ENCODE measurements at places on chromosomes 4 and X.
A peak's percentile ranks its signal among the peaks of the same experiment; 100 is the strongest.

DNA sequence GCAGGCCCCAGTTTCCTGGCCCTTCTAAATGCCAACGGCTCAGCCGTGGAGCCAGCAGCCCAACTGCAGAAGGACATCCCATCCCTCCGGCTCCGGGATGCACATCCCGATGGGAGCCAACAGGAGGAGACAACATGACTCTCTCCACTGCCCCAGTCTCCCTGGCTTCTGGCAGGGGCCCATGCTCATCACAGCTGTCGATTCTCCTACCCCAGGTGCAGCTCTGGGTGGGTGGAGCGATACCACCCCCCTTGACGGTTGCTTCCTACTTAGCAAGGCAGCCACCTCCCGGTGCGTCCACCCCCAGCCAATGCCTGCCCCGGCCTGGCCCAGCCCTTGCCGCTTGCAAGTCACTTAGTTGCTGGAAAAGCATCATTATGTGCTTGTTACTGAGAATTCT, 19.5 kb downstream of the ZNF275 start:
- no peak for DNase-seq

DNA sequence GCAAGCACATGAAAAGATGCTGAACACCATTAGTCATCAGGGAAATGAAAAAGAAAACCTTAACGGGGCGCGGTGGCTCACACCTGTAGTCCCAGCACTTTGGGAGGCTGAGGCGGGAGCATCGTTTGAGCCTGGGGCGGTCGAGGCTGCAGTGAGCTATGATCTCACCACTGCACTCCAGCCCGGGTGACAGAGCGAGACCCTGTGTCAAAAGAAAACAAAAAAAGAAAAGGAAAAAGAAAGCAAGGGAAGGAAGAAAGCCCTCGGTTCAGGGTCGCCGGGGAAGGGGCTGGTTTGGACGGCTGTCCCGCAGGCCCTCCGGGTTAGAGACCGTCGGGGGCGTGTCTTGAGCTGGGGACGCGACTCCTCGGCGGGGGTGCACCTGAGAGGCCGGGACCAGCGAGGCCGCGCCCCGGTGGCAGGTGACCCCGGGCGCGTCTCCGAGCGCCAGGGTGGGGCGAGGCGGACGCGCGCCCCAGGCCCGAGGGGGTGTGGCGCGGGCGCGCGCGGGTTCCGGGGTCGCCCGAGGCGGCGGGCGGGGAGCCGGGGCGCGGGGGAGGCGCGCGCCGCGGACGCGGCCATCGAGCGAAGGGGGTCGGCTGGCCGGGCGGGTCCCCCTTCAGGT, 478 bp upstream of the PLXNA3 start:
- peak; percentile 33 for DNase-seq

GRCh38 chrX:115630204-115630603, 69.2 kb downstream of the PLS3 start:
- no peak for DNase-seq

- DNase-seq: no peak
Observed at GRCh38 chrX:24963823-24964222, 51.9 kb downstream of the ARX start.

DNA sequence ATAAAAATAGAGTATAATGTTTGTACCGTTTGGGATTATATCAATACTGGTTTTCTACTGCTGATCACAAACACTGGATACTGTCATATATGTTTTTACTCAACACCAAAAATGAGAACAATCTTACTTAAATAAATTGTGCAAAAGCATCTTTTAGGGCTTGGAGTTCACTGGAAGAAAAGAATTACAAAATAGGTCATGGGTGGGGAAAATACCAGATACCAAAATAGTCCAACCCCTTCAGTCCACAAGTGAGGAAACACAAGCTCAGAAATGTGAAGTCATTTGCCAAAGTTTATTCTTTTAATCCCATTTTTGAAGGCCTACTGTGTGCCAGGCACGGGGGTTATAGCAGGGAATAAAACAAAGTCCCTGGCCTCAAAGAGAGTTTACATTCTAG, 64.4 kb downstream of the ADGRG2 start:
- no peak for DNase-seq

DNA sequence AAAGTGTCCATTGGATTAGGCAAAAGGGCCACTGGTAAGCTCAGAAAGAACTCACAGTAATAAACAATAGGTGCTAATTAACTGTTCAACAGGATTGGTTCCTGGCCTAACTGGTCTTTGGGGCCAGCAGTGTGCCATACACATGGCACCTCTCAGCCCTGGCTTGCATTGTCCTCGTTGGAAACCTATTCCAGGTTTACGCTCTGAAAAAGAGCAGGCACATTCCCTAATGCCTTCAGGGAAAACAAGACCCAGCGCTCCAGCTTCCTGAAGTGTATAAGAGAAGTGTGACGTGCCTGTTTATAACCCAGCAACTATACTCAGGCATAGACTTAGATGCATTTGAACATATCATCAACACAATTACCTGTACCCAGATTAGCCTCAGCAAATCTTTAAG, 51.9 kb upstream of the RBM47 start:
- DNase-seq: no peak

GRCh38 chrX:54944816-54945215, 24.2 kb downstream of the TRO start:
- no peak for DNase-seq

- DNase-seq: no peak
Observed at GRCh38 chr4:12137575-12137974, 708.9 kb upstream of the HS3ST1 start.

GRCh38 chr4:42806303-42806835, 86.1 kb upstream of the GRXCR1 start:
- DNase-seq: no peak

GRCh38 chrX:124910611-124911010, 409.1 kb upstream of the TEX13C start:
- no peak for DNase-seq

DNA sequence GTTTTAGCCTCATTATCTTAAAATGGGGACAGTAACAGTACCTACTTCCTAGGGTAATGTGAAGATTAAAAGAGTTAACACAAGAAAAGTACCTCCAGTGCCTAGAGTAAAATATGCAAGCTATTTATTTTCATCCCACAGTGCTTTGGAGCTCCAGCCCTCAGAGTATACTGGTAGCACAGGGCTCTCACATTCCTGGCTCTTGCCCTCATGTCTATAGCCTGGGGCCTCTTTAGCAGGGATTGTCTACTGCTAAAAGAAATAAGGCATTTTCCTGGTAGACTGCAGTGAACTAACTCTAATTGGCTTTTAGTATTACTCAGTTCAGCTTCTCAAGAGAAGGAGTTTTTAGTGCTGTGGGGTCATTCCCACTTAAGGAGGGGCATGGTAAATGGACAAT, 60.8 kb downstream of the RRAGB start:
- no peak for DNase-seq

- no peak for DNase-seq
Observed at GRCh38 chr4:108941904-108942430, 179.1 kb upstream of the ETNPPL start.

DNA sequence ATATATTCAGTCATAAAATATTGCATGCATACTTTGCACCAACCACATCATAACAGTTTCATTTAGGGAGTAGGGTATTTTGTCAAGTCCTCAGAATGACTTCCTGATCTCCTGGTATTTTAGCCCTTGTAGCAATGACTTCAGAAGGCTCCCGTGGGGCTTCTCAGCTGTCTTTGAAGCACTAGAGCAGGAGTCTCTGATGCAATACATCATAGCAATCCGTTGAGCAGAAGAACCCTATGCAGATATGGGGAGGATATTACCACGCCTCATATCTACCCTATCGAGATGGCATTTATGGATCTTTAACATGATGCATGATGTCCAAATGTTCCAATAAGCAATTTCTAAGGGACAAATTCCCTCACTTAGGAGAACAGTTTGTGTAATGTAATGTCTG, 373.7 kb upstream of the FTHL17 start:
- no peak for DNase-seq

DNA sequence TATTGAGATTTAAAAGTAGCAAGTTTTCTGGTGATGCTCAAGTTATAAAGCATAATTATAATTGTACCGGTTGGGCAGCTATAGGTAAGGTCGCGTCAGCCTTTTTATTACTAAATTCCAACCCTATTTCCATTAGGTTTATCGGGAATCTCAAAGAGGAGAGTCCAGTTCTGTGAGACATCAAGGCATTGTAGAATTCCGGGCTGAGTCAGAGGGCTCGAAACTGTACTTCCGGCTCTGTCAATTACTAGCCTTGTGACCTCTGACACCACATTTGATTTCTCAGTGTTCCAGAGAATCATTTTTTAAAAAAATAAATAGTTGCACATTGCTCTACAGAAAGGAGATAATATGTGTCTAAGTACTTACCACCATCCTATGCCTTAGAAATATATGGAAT, 4.3 kb downstream of the IL1RAPL1 start:
- DNase-seq: no peak
